ENCODE measurements at places on chromosomes 5 and 9. TPM values are rescaled to one million over a fixed set of nuclear protein-coding genes. Genes with fewer than 3 reads are reported as not detected.

DNA sequence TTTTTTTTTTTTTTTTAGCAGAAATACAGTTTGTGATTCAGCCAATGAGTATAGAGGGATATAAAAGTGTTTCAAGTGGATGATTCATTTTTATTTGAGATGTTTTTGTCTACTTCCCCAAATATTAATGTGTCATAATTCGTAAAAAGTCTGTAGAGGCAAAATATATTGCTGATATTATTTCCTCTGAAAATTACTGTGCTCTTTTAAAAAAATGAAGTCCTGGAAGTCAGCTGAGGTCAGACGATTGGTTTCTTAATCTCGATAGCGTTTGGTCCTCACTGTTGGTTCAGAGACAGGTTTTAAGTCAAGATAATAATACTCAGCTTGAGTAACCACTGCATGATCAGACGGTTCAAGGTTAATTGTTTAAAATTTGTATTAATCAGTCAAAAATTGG, 19.5 kb downstream of the IL9 start:
- DNase-seq: no peak
- no peak overlapping the region for H3K27ac ChIP-seq
- H3K36me3 ChIP-seq: no peaks in the 10 kb centered on the region

GRCh38 chr5:76029739-76030138, 53.4 kb upstream of the SV2C start:
- H3K36me3 ChIP-seq: no peaks in the 10 kb centered on the region
- no peaks in the 10 kb centered on the region for H3K27me3 ChIP-seq
- DNase-seq: no peak
- H3K4me1 ChIP-seq: no peaks in the 10 kb centered on the region

DNA sequence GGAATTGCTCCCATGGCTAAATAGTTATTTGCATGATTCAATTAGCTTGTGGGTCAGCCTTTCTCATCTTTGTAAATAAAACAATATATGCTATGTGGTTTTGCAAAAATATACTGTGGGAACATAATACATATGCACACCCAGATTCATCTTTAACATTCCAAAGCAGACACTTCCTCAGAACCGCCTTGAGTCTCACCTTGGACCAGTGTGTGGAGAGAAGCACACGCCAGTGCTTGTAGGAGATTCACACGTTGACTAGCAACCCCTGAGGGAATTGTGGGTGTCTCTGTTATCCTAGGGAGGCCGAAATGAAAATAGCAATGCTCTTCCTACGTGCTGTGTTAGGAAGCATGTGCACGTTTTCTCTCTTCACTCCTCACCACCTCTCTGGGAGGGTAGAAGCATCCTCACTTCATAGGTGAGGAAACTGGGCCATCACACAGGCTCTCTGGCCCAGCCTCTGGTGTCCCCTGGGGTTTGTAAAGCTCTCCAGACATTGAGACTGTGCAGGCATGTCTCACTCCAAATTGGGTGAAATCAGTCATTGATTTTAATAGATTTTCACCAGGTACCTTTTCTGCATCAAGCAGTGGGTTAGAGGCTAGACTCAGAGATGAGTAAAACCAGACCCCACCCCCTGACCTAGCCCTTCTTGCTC, 221.7 kb downstream of the PBX3 start:
- no peaks in the 10 kb centered on the region for H3K27me3 ChIP-seq
- no peak overlapping the region for H3K4me3 ChIP-seq
- H3K4me1 ChIP-seq: no peaks in the 10 kb centered on the region
- peaks cover 12% of the 10 kb centered on the region for H3K36me3 ChIP-seq

DNA sequence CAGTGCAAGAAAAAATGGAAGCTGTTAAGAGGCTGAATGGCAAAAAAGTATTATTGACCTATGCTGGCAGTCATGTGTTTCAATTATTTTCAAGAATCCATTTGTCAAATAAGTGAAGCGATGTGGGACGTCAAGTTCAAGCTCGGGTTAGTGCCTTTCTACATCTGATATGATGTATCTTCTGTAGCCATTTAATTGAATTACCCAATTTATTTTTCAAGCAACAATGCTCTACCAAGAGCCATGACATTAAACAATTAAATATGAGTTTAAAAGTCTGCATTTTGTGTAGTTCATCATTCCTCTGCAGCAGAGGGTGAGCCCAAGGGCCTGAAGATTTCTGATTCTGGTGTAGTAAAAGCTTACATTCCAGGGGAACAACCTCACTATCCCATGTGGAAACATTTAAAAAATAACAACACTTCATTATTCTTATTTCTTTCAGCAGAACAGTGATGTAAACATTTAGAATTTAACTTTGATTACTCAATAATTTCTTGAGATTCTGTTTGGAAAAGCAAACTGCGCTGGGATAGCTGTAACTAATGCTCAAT, 619.7 kb upstream of the ARRDC3 start:
- no peak for DNase-seq
- H3K27me3 ChIP-seq: no peaks in the 10 kb centered on the region
- H3K36me3 ChIP-seq: no peaks in the 10 kb centered on the region
- no peak overlapping the region for H3K4me3 ChIP-seq
- H3K4me1 ChIP-seq: no peaks in the 10 kb centered on the region

DNA sequence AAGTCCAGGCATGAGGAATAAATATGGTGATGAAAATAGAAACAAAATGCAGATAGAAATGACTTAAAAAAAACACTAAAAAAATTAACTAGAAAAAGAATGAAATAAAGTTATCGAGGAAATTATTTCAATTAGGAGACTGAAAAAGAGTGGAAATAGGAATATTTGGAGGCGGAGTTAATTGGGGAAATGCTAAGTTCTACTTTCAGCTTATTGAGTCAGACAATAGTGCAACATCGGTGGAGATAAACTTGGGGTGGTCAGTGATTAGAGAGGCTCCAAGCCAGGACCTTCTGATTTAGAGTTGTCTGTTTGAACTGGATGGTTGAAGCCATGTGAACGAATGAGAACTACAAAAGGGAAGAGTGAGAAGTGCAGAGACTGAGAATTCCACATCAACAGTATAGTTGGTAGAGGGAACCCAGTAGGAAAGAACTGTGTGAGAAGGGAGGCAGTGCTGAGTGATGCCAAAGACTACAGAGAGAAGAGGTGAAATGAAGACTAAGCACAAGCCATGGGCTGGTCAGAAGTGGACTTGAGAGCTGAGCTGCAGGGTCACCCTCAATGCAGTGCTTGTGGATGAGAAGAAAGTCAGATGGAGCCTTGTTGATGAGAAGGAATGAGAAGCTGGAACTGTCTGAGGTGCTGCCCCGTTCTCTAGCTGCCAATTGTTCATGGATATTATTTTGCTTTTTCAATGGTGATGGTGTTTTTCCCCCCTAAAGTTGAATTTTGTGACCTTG, 160.7 kb downstream of the ICE1 start:
- H3K36me3 ChIP-seq: no peaks in the 10 kb centered on the region
- no peak for DNase-seq
- H3K27ac ChIP-seq: no peak overlapping the region
- no peaks in the 10 kb centered on the region for H3K27me3 ChIP-seq
- no peak overlapping the region for H3K4me3 ChIP-seq

DNA sequence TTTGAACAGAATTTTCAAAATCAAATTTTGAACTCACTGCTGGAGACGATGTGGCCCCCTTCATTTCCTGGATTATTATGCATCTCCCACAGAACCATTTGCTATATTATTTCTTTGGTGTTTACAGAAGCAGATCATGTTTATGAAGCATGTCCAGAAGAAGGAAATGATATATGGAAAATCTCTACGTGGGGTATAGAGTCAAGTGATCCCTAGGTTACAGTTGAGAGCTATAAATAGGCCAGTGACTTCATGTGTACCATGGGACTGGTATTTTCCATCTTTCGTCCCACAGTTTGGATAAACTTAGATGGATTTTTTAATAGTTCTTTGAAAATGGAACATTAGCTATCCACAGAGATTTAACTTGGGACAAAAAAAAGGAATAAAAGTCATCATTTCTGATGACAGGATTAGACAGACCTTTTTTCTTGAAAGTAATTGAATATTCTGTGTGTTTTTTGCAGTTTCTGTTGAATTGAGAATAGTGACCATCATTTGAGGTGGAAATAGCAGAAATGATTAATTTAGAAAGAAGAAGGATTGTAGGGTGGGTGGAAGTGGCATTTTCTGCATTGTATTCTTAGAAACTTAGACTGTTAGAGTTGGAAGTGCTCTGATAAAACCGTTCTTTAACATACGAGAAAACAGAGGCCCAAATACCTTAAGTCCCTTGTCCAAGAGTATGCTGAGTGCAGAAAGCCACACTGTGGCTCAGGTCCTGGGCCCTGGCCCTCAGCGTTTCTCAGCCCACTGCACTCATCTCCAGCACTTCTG, 136.4 kb downstream of the PIP5K1B start:
- no peaks in the 10 kb centered on the region for H3K36me3 ChIP-seq
- no peak for DNase-seq
- no peak overlapping the region for H3K4me3 ChIP-seq

- DNase-seq: no peak
- peaks cover 19% of the 10 kb centered on the region for H3K4me1 ChIP-seq
- H3K4me3 ChIP-seq: no peak overlapping the region
- H3K27me3 ChIP-seq: no peaks in the 10 kb centered on the region
- H3K36me3 ChIP-seq: peaks cover 5% of the 10 kb centered on the region
These were observed 61.7 kb downstream of the RFX3 start for GRCh38 chr9:3464033-3464638.

GRCh38 chr9:74499111-74499601, 2.0 kb downstream of the RORB start:
- peaks cover 6% of the 10 kb centered on the region for H3K4me1 ChIP-seq
- DNase-seq: peak; percentile 21
- no peak overlapping the region for H3K27ac ChIP-seq
- no peaks in the 10 kb centered on the region for H3K36me3 ChIP-seq
- H3K27me3 ChIP-seq: peaks cover 81% of the 10 kb centered on the region

DNA sequence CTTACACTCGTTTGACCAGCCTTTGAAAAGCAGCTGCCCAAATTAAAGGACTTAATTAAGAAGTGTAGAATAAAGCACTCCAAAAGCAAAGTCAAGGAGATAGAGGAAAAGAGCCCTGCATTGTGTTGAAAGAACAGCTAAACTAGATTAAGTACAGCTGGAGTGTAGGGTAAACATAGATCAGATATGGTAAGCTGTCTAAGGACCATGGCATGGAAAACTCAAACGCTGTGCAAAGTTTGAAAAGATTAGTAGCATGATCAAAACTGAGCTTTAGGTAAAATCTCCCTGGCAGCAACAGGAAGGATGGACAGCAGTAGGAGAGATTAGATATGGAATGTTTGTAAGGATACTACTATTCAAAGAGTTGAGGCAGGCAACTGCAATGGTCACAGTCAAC, 55.4 kb downstream of the BNC2 start:
- DNase-seq: no peak
- H3K4me1 ChIP-seq: peaks cover 22% of the 10 kb centered on the region
- no peak overlapping the region for H3K4me3 ChIP-seq
- H3K36me3 ChIP-seq: no peaks in the 10 kb centered on the region
- no peak overlapping the region for H3K27ac ChIP-seq

DNA sequence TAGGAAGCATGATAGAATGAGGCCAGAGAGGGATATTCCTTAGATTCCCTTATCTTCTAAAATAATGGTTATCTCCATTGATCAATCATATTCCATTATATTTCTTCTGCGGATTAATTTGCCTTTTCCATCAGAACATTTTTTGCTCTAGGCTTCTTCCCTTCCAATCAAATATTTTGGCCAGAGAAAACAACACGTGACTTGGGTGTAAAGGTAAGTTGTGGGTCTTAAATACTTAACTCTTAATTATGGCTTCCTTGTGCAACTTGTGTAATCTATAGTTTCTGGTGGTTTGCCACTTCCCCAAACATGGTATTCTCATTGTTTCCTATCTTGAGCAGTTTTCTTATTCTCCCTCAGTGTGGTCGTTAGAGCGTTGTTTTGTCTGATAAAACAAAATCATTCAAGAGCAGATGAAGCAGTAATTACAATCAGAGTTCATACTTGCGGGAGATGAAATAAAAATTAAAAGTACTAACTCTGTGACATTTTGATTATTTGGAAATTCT, 889.3 kb downstream of the MAT2B start:
- peaks cover 9% of the 10 kb centered on the region for H3K4me1 ChIP-seq
- no peak overlapping the region for H3K27ac ChIP-seq
- H3K4me3 ChIP-seq: no peak overlapping the region
- no peaks in the 10 kb centered on the region for H3K27me3 ChIP-seq

GRCh38 chr5:158300256-158300655, 441.3 kb upstream of the CLINT1 start:
- H3K36me3 ChIP-seq: no peaks in the 10 kb centered on the region
- H3K4me1 ChIP-seq: peaks cover under 1% of the 10 kb centered on the region
- no peak overlapping the region for H3K27ac ChIP-seq

- H3K27me3 ChIP-seq: no peaks in the 10 kb centered on the region
- no peak overlapping the region for H3K27ac ChIP-seq
- peaks cover 8% of the 10 kb centered on the region for H3K4me1 ChIP-seq
These were observed 63.8 kb upstream of the AFAP1L1 start for GRCh38 chr5:149207831-149208230.

DNA sequence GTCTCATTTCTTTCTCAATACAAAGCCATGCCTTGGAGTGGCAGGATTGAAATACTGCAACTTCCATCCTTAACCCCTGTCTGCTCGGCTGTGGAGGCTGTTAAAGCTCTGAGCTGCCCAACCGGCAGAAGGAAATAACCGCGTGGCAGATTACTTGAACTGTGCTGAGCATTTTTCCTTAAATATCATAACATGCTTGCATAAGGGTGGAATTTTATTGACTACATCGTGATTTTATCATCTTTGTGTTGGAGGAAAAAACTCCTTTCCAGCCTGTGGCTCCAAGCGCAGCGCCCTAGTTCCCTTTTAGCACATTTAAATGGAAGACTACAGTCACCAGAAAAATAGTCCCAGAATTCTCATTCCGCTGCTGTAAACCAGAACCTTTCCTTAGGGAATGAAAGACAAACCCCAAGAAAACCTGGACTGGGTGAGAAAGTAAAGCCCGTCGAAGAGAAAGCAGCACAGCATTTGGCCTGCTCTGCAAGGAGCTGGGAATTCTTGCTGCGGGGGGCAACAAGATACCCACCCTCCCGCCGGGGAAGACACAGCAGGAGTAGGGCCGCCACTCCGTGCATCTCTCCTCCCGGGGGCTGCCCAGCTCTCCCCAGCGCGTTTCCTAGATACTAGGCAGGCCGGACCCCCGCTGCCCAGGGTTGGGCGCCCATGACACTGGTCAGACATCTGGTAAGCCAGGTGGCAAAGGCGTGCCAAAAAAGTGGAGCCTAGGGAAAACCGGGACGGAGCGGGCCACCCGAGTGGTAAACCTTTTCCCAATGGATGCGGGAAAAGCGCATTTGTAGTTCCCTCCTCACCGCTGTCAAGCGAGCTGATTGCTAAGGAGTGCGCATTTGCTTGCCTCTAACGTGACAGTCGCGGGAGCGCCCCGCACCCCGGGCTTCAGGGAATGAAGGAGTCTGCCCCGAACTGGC, 1.3 kb downstream of the SHC3 start:
- peaks cover 29% of the 10 kb centered on the region for H3K4me1 ChIP-seq
- H3K27me3 ChIP-seq: peaks cover 67% of the 10 kb centered on the region
- peak; percentile 68 for DNase-seq
- H3K36me3 ChIP-seq: no peaks in the 10 kb centered on the region
- H3K27ac ChIP-seq: no peak overlapping the region

Gene NMUR2
- total RNA-seq: not detected

Gene OTP
- total RNA-seq: not detected

Gene EIF4E1B
- 0.68 TPM for total RNA-seq

Gene IFNA21
- not detected for total RNA-seq
